ENCODE measurements at places on chromosomes 6 and 20. TPM values are rescaled to one million over a fixed set of nuclear protein-coding genes. Genes with fewer than 3 reads are reported as not detected.

- peaks cover 10% of the 10 kb centered on the region for H3K36me3 ChIP-seq
- H3K27ac ChIP-seq = peak overlapping the region; percentile 99
- peaks cover 17% of the 10 kb centered on the region for H3K27me3 ChIP-seq
- DNase-seq = no peak
- peaks cover 27% of the 10 kb centered on the region for H3K4me1 ChIP-seq
These were observed 3.9 kb upstream of the ZNF292 start for GRCh38 chr6:87151471-87151780.

Gene STX11
- 19.7 TPM for total RNA-seq

Gene HUS1B
- total RNA-seq = 1.6 TPM

Gene GABRR1
- not detected for total RNA-seq

DNA sequence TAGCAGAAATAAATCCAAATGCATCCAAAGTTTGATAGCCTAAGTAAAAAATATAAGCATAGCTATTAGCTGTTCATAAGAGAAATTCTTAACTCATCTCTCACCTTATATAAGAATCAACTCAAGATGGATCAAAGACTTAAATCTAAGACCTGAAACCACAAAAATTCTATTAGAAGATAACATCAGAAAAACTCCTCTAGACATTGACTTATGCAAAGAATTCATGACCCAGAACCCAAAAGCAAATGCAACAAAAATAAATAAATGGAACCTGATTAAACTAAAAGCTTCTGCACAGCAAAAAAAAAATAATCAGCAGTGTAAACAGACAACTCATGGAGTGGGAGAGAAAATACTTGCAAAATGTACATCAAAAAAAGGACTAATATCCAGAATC is 184.3 kb downstream of the TFAP2A start:
- H3K4me1 ChIP-seq = no peaks in the 10 kb centered on the region
- no peak for DNase-seq
- H3K4me3 ChIP-seq = no peak overlapping the region
- H3K27me3 ChIP-seq = no peaks in the 10 kb centered on the region

DNA sequence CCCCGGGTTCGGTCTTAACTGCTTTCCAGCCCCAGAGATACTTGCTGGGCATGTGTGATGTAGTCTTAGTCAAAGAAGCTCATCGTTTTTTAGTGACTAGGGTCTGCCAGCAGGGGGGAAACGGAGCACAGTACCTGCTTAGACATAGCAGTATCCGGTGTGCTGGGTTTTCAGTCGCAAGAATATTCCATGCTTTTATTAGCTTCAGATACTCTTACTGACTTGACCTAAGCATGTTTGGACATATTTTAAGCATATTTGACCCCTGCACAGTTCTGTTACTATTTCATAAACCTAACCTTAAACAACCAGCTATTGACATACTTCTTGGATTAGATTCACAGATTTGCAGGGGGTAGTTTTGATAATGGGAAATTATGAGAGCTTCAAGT is 3.0 kb downstream of the E2F3 start:
- H3K4me1 ChIP-seq = peaks cover 49% of the 10 kb centered on the region
- H3K27me3 ChIP-seq = no peaks in the 10 kb centered on the region
- peak; percentile 62 for DNase-seq

Gene PTCHD4
- not detected for total RNA-seq

GRCh38 chr6:157990321-157991066 is 8.8 kb downstream of the SYNJ2 start:
- no peaks in the 10 kb centered on the region for H3K27me3 ChIP-seq
- DNase-seq = no peak
- peak overlapping the region; percentile 37 for H3K4me3 ChIP-seq
- H3K4me1 ChIP-seq = peaks cover 29% of the 10 kb centered on the region

GRCh38 chr6:143564484-143565017 is 53.0 kb upstream of the FUCA2 start:
- H3K36me3 ChIP-seq = peaks cover 22% of the 10 kb centered on the region
- DNase-seq = no peak
- peaks cover 31% of the 10 kb centered on the region for H3K4me1 ChIP-seq

GRCh38 chr6:93580446-93580845 is 161.1 kb upstream of the EPHA7 start:
- H3K4me1 ChIP-seq = no peaks in the 10 kb centered on the region
- no peak overlapping the region for H3K27ac ChIP-seq
- DNase-seq = no peak
- no peaks in the 10 kb centered on the region for H3K36me3 ChIP-seq
- no peak overlapping the region for H3K4me3 ChIP-seq

Gene ELOVL4
- 0.98 TPM for total RNA-seq

Gene FOXQ1
- total RNA-seq = not detected

DNA sequence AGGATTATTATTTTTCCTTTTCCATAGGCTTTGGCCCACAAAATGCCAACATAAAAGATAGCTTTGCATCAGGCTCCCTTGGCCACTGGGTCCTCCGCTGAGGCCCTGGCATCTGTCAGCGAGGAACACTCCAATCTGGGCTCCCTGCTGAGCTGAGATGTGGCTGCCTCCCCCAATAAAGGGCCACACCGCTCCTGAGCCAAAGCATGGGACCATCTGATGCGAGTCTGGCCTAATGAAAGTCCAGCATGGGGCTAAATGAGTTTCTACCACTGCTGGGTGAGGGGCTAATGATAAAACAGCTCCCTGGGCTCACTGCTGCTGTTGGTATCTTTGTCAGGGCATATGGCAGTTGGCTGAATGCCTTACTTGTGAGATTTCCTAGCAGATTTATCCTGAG is 817.5 kb upstream of the SLC35B3 start:
- no peaks in the 10 kb centered on the region for H3K4me1 ChIP-seq
- DNase-seq = no peak
- no peak overlapping the region for H3K27ac ChIP-seq
- no peak overlapping the region for H3K4me3 ChIP-seq

- H3K4me1 ChIP-seq = no peaks in the 10 kb centered on the region
- DNase-seq = no peak
- H3K27me3 ChIP-seq = no peaks in the 10 kb centered on the region
- no peak overlapping the region for H3K27ac ChIP-seq
- peaks cover 47% of the 10 kb centered on the region for H3K36me3 ChIP-seq
These were observed 40.3 kb downstream of the MTHFD1L start for GRCh38 chr6:150905769-150906168.

DNA sequence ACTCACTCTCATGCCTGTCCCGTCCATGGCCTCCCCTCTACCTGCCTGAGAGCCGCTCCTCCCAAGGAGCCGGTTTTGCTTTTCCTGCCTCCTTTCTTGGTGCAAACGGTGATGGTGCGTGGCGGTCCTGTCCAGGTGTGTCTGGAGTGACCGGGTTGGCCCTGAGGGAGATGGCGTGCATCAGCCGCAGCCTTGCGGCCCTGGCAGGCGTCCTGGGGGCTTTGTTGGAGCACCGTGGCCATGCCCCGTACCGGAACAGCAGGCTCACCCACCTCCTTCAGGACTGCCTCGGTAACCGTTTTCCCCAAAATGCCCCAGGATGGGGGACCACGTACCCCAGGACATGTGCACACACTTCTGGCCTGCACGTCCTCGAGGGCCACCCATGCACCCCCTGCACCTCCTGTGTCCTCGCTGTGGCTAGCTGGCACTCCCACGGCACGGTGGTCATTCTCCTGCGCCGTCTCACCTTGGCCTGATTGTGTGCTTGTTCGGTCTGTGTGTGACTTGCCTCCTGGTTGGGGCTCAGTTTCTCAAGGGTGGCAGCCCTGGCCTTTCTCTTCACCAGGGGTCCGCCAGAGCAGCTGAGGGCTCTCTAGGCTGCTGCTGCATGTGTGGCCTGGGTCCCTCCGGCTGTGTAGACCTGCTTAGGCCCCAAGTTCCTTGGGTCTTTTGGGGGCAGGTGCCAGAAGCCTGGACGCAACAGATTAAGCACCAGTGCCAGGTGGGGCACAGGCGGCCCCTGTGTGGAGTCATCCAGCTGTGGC is 36.4 kb downstream of the FRMD1 start:
- H3K36me3 ChIP-seq = peaks cover 5% of the 10 kb centered on the region
- H3K27me3 ChIP-seq = no peaks in the 10 kb centered on the region
- no peaks in the 10 kb centered on the region for H3K4me1 ChIP-seq
- no peak for DNase-seq
- no peak overlapping the region for H3K4me3 ChIP-seq
- H3K27ac ChIP-seq = no peak overlapping the region

GRCh38 chr20:31706607-31707257 is 15.9 kb downstream of the BCL2L1 start:
- no peaks in the 10 kb centered on the region for H3K27me3 ChIP-seq
- peaks cover 83% of the 10 kb centered on the region for H3K36me3 ChIP-seq
- H3K4me3 ChIP-seq = no peak overlapping the region
- peaks cover 47% of the 10 kb centered on the region for H3K4me1 ChIP-seq
- DNase-seq = no peak

Gene SIGLEC1
- not detected for total RNA-seq

Gene SEMG1
- total RNA-seq = not detected

Gene PCK1
- total RNA-seq = not detected

Gene NRN1
- 0.75 TPM for total RNA-seq

DNA sequence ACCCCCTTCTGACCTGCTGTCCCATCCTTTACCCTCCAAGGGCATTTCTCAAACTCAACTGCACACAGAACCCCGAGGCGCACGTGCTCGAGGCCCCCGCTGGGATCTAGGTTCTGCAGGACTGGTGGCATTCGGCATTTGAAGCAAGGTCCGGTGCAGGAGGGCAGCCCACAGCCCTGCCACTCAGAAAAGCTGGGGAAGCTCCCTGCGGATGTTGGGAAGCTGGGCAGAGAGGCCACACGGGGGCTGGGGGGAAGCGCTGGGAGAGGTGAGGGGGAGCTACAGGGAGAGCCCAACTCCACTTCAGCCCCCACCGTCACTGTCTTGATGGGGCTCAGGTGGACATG is 51.2 kb upstream of the SLCO4A1 start:
- no peak overlapping the region for H3K27ac ChIP-seq
- H3K36me3 ChIP-seq = no peaks in the 10 kb centered on the region
- peaks cover 9% of the 10 kb centered on the region for H3K27me3 ChIP-seq
- H3K4me3 ChIP-seq = no peak overlapping the region

- peak overlapping the region; percentile 18 for H3K4me3 ChIP-seq
- no peak for DNase-seq
- peaks cover 35% of the 10 kb centered on the region for H3K4me1 ChIP-seq
- peaks cover 5% of the 10 kb centered on the region for H3K27me3 ChIP-seq
- H3K36me3 ChIP-seq = peaks cover 11% of the 10 kb centered on the region
These were observed 174.2 kb downstream of the TSHZ2 start for GRCh38 chr20:53146201-53146891.

GRCh38 chr6:128696691-128697689 is 176.6 kb upstream of the PTPRK start:
- H3K4me3 ChIP-seq = no peak overlapping the region
- H3K27me3 ChIP-seq = peaks cover 7% of the 10 kb centered on the region
- no peak for DNase-seq
- H3K36me3 ChIP-seq = no peaks in the 10 kb centered on the region

Gene HELZ2
- 10.3 TPM for total RNA-seq

DNA sequence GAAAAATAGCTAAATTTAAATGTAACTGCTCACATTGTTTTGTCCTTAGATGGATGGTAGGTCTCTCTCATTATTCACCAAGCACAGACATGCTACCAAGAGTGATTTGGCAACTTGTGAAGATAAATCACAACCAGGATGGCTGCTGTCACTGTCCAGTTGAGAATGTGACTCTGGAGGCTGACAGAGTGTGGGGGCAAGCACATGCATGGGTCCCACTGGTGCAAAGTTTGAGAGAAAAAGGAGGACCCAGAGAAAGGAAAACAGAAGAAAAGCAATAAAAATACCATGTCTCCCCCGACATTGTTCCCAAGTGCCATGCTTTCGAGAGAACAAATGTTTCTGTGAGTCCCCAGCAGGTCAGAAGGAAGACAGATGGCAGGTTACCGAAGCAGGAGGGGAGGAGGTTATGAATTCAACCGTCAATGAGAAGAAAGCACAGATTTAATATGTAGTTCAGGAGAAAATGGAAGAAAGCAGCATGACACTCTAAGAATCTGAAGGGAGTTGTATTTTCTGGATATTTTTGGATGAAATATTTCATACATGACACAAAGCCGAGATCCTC is 73.0 kb upstream of the TSHZ2 start:
- DNase-seq = no peak
- H3K4me1 ChIP-seq = no peaks in the 10 kb centered on the region
- H3K27ac ChIP-seq = no peak overlapping the region
- peaks cover 5% of the 10 kb centered on the region for H3K27me3 ChIP-seq

DNA sequence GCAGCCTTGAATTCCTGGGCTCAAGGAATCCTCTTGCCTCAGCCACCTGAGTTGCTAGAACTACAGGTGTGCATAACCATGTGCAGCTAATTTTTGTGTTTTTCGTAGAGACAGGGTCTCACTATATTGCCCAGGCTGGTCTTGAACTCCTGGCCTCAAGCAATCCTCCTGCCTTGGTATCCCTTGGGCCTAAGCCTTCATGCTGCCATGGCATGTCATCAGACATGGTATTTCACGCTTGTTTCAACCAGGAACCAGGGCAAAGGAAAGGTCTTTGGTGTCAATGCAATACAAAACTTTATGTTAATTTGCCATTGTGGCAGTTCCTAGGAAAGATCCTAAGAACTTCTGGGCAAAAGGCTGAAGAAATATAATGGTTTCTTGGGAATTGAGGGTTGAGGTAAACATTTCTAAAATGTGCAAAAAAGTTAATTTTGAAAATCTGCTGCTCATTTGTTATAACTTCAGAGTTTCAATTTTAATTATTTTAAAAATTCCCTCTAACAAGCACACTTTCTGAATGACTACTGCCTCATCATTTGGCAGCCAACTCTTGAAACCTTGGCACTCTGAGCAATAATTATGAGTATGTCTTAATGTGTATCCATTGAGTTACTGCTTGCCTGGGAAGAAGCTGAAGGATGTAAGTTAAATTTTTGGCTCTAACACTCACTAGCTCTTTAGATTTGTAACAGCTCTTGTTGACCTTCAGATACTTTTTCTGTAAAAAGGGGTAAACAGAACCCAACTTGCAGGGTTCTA is 154.1 kb downstream of the GJA10 start:
- no peak overlapping the region for H3K4me3 ChIP-seq
- peak overlapping the region; percentile 81 for H3K27ac ChIP-seq
- DNase-seq = no peak
- H3K4me1 ChIP-seq = peaks cover 42% of the 10 kb centered on the region

- H3K36me3 ChIP-seq = no peaks in the 10 kb centered on the region
- DNase-seq = no peak
- H3K4me3 ChIP-seq = no peak overlapping the region
- H3K27me3 ChIP-seq = no peaks in the 10 kb centered on the region
These were observed 45.1 kb downstream of the SRC start for GRCh38 chr20:37390891-37391525.

DNA sequence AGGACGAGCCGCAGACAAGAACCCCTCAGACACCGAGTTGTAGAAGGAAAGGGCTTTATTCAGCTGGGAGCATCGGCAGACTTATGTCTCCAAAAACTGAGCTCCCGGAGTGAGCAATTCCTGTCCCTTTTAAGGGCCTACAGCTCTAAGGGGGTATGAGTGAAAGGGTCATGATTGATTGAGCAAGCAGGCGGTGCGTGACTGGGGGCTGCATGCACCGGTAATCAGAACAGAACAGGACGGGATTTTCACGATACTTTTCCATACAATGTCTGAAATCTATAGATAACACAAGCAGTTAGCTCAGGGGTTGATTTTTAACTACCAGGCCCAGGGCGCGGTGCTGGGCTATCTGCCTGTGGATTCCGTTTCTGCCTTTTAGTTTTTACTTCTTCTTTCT is 226.4 kb upstream of the PLCB4 start:
- no peaks in the 10 kb centered on the region for H3K27me3 ChIP-seq
- no peak overlapping the region for H3K4me3 ChIP-seq
- no peak overlapping the region for H3K27ac ChIP-seq
- no peaks in the 10 kb centered on the region for H3K4me1 ChIP-seq
- no peaks in the 10 kb centered on the region for H3K36me3 ChIP-seq

Gene C6orf141
- total RNA-seq = not detected

Gene MRPS18B
- total RNA-seq = 71.9 TPM

- H3K27ac ChIP-seq = no peak overlapping the region
- H3K36me3 ChIP-seq = no peaks in the 10 kb centered on the region
- DNase-seq = peak; percentile 74
- peaks cover 69% of the 10 kb centered on the region for H3K27me3 ChIP-seq
- H3K4me1 ChIP-seq = peaks cover 31% of the 10 kb centered on the region
These were observed 169.3 kb upstream of the ZNF337 start for GRCh38 chr20:25865715-25866656.

All from activated T-helper 2 cell treated with anti-CD3 and anti-CD28 coated beads, Interferon-gamma antibody, Interleukin-2, Interleukin-4, amounts not matched to agents 10 μg/mL and 5 μg/mL and 100 μg/mL, durations not matched to agents 14 hours and 24 hours and 36 hours (primary cell).